Fibroblast of skin of right quadriceps (primary cell): ENCODE measurements at places on chromosomes 6 and 20.

GRCh38 chr6:65908065-65908464 lies 201.0 kb upstream of the EYS start:
- DNase-seq = no peak

GRCh38 chr6:117907601-117908245 lies 659 bp downstream of the SLC35F1 start:
- DNase-seq = no peak

DNA sequence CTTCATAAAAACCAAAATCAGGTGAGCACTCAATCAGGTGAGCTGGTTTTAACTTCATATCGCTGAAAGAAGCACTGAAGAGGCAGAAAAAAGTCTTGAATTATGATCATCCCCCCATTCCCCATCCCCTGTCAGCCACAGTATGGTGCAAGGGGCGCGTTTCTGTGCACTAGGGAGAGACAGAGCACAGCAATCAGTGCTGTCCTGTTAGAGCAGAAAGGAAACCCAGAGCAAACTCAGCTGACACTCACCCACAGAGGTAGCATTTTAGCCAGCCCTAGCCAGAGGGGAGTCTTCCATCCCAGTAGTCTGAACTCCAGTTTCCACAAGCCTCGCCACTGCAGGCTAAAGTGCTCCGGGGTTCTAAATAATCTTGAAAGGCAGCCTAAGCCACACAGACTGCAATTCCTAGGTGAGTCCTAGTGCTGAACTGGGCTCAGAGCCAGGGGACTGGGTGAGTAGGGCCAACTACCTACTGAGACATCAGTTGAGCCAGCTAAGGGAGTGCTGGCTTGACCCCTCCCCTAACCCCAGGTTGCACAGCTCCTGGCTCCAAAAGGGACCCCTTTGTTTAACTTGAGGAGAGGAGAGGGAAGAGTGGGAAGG lies 1352.6 kb upstream of the GJE1 start:
- DNase-seq = no peak

DNA sequence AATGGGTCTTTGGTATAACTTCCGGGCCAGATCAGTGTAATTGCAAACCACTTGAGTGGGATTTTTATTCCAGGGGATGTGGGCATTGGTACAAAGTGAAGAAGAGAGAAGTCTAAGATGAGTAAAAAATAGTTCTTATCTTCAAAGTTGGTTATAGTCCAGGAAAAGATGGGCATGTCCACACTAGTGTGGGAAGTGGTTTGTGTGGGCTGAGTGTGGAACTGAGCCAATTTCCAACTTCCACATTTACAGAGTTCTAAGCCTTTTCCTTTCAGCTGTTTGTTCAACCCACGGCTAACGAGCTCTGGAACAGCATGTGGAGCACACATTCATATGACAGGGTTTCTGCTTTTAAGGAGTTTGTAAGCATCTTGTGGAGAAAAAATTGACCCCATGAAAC lies 72.3 kb upstream of the IFNGR1 start:
- peak; percentile 6 for DNase-seq

DNA sequence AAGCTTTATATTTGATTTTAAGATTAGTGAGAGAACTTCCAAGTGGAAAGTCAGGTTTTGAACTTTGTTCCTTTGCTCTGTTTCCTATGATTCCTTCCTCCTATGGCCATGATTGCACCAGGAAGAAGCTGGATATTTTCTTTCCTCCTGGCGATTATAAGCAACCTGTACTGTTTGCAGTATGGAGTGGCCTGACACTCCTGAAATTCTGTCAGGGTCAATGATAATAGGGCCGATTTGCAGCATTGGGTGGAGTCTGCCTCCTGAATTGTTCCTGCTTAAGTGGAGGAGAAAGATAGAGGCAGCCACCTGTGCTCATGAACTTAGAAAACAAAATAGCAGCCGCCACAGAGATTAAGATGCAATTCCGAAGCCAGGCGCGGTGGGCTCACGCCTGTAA lies 9.8 kb upstream of the FAM217A start:
- DNase-seq = no peak
